ENCODE measurements at places on chromosomes 4 and X. TPM values are rescaled to one million over a fixed set of nuclear protein-coding genes. Genes with fewer than 3 reads are reported as not detected.
A peak's percentile ranks its signal among the peaks of the same experiment; 100 is the strongest.

- DNase-seq: peak; percentile 85
These were observed at the start of gene WWC2 for GRCh38 chr4:183098723-183099536. Gene WWC2, plus strand, starts transcription at chr4:183099257. Its CDS starts 235 bp downstream, at chr4:183099492.

GRCh38 chr4:38560340-38560739 lies 103.7 kb upstream of the KLF3 start:
- DNase-seq: no peak

DNA sequence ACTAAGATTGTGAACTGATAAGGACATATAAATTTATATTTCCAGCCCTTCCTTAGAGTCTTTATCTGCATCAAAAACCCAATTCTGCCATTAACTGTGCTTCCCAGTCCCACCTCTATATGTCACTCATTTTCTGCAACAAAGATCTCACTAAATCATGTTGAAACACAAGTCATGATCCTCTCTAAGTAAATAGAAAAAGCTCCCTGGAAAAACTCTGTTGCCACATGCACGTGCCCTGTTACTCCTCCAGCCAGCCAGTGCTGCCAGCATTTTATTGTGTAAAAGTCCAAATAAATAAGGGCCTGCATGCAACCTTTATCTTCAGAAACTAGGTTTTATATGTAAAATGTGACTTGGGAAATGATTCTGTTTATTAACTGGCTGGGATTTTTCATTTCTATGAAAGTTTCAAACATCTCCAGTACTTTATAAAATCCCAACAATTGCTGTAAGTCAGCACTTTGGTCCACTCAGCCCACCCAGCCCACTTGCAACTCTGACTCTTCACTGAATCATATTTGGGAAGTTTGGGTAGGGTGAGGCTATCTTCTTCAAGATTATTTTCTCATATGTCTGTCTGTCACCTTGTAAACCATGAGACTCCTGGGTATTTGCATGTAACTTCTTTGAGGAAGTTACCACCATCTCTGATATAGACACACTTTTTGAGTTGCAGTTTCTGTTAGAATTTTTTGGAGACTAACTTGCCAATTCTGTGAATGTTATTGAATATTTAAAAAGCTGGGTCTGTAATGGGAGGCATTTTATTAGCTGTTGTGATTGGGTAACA lies 40.0 kb upstream of the SMARCA5 start:
- no peak for DNase-seq

FAM114A1 gene
- total RNA-seq: 53.3 TPM

- no peak for DNase-seq
These were observed 290.2 kb downstream of the CAMK2D start for GRCh38 chr4:113471146-113471860.

UGT2A1 gene
- total RNA-seq: not detected

FRG2 gene
- total RNA-seq: 0.66 TPM

TEX11 gene
- total RNA-seq: 0.23 TPM

DNA sequence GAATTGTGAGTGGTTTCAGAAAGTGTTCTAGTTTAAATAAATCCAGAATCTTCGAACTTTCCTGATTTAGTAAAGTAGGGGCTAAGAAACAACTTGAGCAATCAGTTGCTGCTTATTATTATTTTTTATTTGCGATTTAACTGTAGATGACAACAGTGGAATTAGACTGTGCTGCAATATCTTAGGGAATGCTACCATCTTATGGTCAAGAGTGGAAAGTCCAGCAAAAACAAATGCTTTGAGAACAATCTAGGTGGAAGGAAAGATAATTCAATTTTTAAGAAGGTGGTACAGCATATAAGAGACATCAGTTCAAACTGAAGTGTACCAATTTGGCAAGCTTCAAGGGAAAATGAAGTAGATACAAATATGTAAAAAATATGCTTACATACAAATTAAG lies 73.3 kb downstream of the CYLC1 start:
- no peak for DNase-seq

GRCh38 chr4:81550388-81550859 lies 78.7 kb upstream of the RASGEF1B start:
- DNase-seq: no peak

DNA sequence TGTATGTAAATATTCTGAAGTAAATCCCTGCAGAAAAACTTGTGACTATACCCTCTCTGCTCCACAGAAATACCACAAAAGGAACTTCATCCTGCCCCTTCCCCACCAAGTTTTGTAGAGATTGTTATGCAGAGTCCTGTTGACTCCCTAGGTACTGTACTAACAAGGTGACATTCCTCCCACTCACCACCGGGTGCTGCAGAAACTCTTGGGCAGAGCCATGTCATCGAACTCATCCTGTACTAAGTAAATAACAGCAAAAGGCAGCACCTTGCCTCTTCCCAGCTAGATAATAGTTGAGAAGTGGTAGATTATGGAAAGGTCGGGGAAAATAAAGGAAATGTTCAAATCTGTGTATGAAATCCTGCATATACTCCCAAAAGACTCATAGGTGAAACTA lies 233.3 kb downstream of the STPG2 start:
- peak; percentile 67 for DNase-seq

GRCh38 chr4:95761426-95761825 lies 78.5 kb upstream of the PDHA2 start:
- peak; percentile 74 for DNase-seq

GRCh38 chr4:27318740-27319139 lies 458.1 kb downstream of the STIM2 start:
- peak; percentile 19 for DNase-seq

DNA sequence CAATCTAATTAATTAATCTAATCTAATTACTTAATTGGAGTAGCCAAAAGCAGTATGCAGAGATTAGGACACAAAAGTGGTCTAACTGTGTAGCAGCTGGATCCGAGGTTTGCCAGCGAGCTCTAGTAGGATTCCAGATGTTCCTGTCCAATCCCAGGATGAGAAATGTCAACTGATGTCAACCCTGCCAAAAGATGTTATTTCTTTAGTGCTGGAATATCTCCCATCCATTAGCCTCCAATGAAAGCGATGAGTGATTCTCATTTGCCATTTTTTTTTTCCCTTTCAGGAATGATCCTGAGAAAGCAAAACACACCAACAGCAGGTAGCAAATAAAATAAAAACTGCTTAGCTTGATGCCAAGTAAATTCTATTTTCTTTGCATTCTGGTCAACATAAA lies 372.9 kb downstream of the STIM2 start:
- no peak for DNase-seq

DNA sequence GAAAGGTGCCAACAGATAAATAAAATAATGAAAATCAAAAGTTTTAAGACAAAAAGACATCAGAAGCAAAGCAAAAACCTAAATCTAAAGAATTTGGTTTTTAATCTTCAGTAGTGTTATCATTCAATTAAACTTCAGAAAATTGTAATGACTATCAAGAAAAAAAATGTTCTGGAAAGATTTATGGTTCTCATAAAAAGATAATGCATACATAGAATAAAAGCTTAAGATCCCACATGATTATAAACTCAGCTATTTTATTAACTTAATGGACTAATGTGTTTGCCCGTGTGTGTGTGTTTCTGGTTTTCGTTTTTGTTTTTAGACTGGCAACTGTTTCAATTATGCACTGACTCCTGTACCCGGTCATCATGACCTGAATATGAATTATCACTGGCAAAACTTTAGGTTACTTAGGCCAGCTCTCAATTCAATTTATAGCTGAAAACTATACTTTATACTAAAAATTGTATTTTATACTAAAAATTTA lies 217.5 kb upstream of the DKK2 start:
- DNase-seq: no peak

DNA sequence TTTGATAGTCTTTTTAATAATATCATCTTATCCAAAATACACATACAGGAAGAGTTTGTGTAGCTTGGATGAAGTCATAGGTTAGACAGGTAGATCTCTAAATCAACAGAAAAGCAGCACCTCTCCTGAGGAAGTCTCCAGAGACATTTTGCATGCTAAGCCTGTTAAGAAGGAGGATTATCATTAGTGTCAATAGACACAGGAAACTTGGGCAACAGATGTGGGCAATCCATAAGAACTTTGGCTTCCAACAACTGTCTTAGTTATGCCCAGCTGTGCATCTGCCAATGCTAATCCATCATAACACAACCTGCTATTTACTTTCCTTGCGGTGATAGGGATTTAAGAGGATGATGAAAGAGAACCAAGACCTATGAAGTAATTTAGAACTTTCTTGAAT lies 1052.6 kb downstream of the RPA4 start:
- no peak for DNase-seq

TCP11X2 gene
- total RNA-seq: not detected

CFP gene
- 0.08 TPM for total RNA-seq

- no peak for DNase-seq
These were observed 67.7 kb downstream of the SLC4A4 start for GRCh38 chr4:71406459-71406963.

CLDN22 gene
- not detected for total RNA-seq

DNA sequence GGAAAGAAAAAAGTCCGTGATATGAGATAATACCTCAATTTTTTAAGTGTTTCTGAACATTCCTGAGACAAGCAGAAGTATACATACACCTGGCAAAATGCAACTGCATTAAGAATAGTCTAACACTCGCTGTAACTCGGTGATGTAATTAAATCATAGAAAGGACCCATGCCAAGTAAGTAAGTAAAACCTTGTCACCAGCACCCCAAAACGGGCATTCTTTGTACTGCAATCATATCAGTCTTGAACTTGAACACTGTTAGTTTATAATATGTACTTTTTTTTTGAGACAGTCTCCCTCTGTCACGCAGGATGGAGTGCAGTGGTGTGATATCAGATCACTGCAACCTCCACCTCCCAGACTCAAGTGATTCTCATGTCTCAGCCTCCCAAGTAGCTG lies 47.4 kb downstream of the SMIM14 start:
- DNase-seq: peak; percentile 39

GRCh38 chr4:1008840-1009541 lies 2.4 kb upstream of the FGFRL1 start:
- DNase-seq: peak; percentile 48

- peak; percentile 15 for DNase-seq
These were observed at the start of gene ARAP2 for GRCh38 chr4:36244257-36245082. Gene ARAP2, minus strand, starts transcription at chr4:36244514. Its CDS starts 15,028 bp downstream, at chr4:36229486.

All from SJCRH30 (cell line).